ENCODE measurements at places on chromosomes 16 and 17. TPM values are rescaled to one million over a fixed set of nuclear protein-coding genes. Genes with fewer than 3 reads are reported as not detected.

DNA sequence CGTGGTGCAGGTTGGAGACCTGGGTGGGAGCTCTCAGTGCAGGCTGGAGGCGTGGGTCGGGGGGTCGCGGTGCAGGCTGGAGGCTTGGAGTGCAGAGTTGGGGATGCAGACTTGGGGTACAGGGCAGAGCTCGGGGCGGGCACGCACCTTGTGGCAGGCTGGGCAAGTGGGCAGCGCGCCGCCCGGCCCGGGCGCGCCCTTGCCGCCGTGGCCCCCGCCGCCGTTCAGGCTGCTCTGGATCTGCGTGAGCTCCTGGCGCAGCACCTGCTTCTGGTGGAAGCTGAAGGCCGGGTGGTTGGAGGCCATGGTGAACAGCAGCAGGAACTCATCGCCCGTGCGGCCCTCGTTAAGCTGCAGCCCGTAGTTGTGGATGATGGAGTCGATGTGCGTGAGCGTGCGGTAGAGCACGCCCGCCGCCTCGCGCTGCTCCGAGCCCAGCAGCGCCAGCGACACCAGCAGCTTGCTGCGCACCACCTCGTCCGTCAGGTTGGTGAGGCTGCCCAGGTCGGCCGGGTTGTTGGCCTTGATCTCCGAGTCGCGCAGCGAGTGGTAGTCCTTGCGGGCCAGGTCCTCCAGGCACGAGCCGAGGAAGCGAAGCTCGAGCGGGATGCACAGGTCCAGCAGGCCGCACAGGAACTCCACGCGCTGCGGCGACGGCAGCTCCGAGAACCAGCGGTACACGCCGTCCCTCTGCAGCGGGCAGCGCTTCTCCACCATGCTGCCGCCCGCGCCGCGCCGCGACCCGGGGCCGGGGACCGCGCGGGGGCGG, 1.1 kb downstream of the ZCCHC14 start:
- DNase-seq = no peak

- no peak for DNase-seq
Observed at GRCh38 chr16:78240459-78241222, 141.2 kb downstream of the WWOX start.

DNA sequence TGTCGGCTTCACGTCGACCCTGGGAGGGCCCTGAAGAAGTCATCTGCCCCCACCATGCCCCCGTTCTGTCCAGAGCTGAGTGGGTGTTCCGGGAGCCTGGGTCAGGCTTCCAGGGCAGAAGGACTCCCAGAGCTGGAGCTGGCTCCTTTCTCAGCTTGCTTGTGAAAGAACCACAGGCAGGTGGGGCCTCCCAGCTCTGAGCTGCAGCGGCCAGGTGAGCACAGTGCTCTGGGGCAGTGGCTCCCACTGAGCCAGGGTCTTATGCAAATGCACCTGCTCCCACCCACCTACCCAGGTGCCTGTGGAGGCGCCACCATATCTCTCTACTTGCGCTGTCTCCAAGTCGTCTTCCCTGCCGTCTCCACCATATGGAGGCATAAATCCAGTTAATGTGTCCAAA, 140.0 kb upstream of the RPL38 start:
- DNase-seq = no peak

DNA sequence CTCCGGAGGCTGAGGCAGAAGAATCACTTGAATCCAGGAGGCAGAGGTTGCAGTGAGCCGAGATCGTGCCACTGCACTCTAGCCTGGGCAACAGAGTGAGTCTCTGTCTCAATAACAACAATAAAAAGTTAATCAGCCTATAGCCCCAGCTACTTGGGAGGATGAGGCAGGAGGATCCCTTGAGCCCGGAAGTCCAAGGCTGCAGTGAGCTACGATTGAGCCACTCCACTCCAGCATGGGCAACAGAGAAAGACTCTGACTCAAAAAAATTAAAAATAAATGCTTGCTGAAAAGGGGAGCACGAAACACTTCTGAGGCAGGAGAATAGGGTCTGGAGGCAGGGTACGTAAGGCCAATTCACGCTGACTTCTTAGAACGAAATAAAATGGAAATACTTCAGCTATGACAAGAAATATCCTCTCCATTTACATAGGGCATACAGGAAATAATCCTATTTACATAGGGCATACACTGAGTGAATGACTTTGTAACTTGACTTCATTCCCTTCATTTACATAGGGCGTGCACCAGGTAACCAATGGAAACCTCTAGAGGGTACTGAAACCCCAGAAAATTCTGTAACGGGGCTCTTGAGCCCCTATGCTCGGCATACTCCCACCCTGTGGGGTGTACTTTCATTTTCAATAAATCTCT, 3.2 kb upstream of the PRPSAP1 start:
- DNase-seq = no peak

DNA sequence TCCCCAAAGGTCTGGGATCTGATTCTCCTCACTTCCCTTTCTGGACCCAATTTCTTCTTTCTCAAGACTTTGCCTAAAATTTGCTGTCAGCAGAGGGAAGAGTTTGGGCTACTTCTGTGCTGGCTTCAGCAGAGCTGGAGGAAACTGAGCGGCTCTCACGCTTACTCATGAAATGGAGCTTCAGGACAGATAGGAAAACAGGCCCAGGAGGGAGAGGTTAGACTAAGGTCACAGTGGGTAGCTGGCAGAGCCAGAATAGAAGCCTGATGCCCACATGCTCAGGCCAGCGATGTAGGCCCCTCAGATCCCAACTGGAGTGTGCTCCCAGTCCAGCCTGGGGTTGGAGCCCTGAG, 593 bp downstream of the SLC38A7 start:
- DNase-seq = no peak

DNA sequence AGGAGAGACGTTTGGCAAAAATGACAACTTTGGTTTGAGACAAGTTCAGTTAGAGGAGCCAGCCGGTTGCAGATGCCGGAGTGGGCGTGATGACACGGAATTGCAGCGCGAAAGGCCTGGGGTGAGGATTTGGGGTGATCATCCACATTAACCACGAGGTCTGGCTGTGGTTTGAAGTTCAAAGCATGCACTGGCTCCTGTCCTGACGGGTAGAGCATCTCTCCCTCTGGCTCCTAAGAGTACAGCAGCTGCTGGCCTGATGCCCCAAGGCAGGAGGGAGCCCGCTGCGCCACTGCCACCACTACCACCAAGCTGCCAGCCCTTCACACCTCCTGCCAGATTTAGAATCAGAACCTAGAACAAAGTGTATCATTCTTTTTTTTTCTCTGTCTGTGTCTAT, 3.7 kb downstream of the RHBDL3 start:
- no peak for DNase-seq

Gene PNMT
- polyA plus RNA-seq = 2.1 TPM

DNA sequence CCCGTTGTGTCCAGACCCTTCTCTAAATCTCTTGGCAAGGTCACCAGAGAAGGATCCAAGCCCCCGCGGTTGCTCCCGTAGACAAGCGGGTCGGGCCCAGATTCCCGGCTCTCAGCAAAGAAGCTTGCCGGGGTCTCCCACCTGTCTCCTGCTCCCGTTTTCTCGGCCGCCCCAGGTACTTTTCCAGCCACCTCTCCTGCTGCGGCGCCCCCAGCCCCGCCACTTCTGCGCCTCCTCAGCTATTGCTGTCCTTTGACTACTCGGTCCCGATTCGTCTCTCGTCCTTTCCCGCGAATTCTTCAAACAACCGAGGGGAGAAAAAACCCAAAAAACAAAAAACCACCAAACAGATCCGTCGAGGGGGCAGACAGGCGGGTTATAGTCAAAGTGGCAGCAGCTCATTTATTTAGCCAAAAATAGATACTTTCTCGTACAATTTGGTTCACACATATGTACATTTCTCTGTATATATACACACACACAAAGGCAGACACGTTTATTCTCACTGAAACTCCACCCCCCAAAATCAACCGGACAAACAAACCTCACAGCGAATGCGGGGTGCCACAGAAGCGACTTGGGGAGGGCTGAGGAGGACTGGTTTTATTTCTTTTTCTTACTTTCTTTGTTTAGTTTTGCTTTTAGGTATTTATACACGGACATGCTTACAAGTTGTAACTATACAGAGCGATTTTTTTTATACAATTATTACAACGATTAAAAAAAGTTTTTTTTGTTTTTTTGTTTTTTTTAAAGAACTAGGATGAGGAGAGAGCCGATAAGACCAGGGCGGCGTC, 3.5 kb downstream of the IRX3 start:
- DNase-seq = no peak

- no peak for DNase-seq
Observed at GRCh38 chr16:11360641-11361373, 15.5 kb downstream of the RMI2 start.
